ENCODE measurements at places on chromosomes 16 and 17. TPM values are rescaled to one million over a fixed set of nuclear protein-coding genes. Genes with fewer than 3 reads are reported as not detected.
A peak's percentile ranks its signal among the peaks of the same experiment; 100 is the strongest.

Gene SOCS1
- 2.6 TPM for polyA plus RNA-seq

Gene CD300LG
- polyA plus RNA-seq, result 2.1 TPM

Gene KCNH6
- polyA plus RNA-seq, result not detected

Gene SCIMP
- 1.2 TPM for polyA plus RNA-seq

Gene GTF3C1
- 49.0 TPM for polyA plus RNA-seq

GRCh38 chr16:57386381-57386951 lies 14.2 kb downstream of the CX3CL1 start:
- DNase-seq, result peak; percentile 51

- no peak for DNase-seq
Measured at GRCh38 chr16:67441271-67441753, 10.4 kb downstream of the HSD11B2 start.

GRCh38 chr17:38898812-38899348 lies 26.5 kb upstream of the LASP1NB start:
- DNase-seq, result no peak

- DNase-seq, result no peak
Measured at GRCh38 chr17:31357839-31358394, 33.6 kb upstream of the RAB11FIP4 start.

Gene CLEC18A
- polyA plus RNA-seq, result 0.46 TPM

GRCh38 chr17:78903101-78903779 lies at the start of gene CEP295NL:
Gene CEP295NL (minus strand): TSS chr17:78903201. CDS start chr17:78901828, 1,373 bp downstream.
- DNase-seq, result no peak

Gene PLEKHH3
- polyA plus RNA-seq, result 49.6 TPM

DNA sequence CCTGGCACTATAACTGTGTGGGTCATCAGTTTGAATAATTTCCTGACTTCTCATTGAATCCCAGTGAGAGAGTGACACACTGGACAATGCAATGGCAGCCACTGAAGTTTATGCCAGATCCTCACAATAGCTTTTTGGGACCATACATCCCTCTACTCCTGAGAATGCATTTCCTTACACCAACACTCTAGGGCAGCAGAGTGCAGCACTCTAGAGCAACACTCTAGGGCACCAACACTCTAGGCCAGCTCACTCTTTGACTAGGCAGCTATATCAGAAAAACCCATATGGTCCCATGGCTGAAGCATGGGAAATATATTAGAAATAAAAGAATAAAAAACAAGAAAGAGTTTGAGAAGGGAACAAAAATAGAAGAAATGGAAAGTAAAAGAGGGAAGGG lies 309.2 kb downstream of the MAP2K6 start:
- no peak for DNase-seq

DNA sequence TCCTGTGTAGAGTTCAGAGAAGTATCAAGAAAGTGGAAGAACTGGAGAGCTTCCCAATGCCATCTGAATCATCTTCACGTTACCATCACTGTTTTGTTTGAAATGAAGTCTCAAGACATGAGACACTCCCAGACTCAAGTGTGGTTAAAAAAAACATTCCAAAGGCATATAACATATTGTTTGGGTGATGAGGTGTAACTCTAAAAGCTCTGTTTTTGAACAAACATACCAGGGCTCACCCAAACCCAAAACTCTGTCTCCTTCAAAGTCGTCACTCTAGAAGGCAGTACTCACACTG lies 6.3 kb upstream of the ZCCHC14 start:
- no peak for DNase-seq

Gene CRHR1
- polyA plus RNA-seq, result 0.62 TPM

- no peak for DNase-seq
Measured at GRCh38 chr17:82440469-82440981, 10.0 kb downstream of the CYBC1 start.

Gene CCDC78
- 1.5 TPM for polyA plus RNA-seq

Gene HS3ST3B1
- polyA plus RNA-seq, result 0.83 TPM

DNA sequence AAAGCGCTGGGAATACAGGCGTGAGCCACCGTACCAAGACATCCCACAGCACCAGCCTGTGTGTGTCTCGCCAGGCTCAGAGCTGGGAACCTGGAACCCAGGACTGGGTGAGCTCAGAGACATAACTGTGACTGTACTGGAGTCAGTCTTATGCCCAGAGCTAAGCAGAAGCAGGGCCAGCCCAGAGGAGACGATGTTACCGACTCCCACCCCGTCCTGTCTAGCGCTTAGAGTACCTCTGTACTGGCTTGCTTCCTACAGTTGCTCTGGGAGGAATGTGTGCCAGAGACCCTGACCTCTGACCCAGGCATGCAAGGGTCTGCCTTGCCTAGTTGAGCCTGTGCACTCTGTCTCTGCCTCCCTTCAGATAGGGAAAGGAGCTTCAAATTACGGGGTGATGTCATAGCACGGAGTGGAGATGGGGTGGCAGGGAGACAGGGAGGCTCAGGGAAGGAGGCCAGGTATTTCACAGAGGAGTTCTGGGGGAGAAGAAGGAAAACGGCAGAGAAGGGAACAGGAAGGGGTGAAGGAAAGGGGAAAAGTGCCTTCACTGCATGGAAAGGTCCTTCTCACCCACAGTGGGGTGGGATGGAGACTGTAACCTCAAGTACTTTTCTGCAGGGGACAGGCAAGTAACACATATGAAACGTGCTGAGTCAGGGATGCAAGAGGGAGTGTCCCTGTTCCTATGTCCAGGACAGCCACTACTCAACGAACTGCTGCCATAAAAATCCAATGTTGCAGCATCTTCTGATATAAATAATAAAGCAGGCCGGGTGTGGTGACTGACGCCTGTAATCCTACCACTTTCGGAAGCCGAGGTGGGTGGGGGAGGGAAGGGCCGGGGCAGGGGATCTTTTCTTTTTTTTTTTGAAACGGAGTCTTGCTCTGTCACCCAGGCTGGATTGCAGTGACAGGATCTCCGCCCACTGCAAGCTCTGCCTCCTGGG lies 5.8 kb upstream of the ARMC5 start:
- no peak for DNase-seq

DNA sequence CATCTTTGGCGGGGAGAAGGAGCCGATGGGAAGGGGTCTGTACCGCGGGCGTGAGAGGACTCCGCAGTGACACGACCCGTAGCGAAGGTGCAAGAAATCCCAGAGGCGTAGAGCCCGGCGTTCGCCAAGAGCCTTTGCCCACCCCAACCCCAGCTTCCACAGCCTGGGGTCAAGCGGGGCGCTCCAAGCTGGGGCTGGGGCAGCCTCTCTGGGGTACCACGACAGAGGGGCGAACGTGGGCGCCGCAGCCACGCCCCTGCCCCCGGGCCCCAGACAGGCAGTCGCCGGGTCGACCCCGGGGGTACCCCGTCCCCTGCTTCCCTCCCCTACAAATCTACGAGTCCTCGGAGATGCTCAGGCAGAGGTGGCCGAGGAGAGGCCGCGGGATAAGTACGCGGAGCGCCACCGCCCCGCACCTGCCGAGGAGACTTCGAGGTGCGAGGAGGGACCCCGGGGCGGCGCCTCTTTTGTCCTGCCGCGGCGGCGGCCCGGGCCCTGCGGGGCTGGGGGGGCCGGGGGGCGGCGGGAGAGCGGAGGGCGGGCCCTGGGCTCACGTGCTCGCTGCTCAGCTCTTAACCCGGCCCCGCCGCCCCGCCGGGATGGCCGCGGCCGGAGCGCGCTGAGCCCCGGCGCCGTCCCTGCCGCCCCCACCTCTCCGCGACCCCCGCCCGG lies at the start of gene ADAM11:
TSS of gene ADAM11 (plus strand) at position 575 of the 672 bp plus-strand sequence. CDS start 212 bp downstream, outside the sequence.
- no peak for DNase-seq

GRCh38 chr17:33974276-33974675 lies 280.8 kb upstream of the CCL2 start:
- DNase-seq, result no peak

Gene SAMD14
- polyA plus RNA-seq, result 4.3 TPM

All from forelimb muscle (tissue), 1 donor.